ENCODE measurements at places on chromosomes 11 and 22.
A peak's percentile ranks its signal among the peaks of the same experiment; 100 is the strongest.

GRCh38 chr11:34887260-34887659 lies 28.9 kb downstream of the APIP start:
- no peak overlapping the region for H3K27ac ChIP-seq
- H3K27me3 ChIP-seq: no peaks in the 10 kb centered on the region
- peaks cover 15% of the 10 kb centered on the region for H3K36me3 ChIP-seq
- H3K4me3 ChIP-seq: no peak overlapping the region
- no peak for DNase-seq

- peaks cover 4% of the 10 kb centered on the region for H3K27me3 ChIP-seq
- H3K36me3 ChIP-seq: no peaks in the 10 kb centered on the region
- H3K4me1 ChIP-seq: no peaks in the 10 kb centered on the region
- no peak overlapping the region for H3K27ac ChIP-seq
These were observed 62.2 kb downstream of the PKNOX2 start for GRCh38 chr11:125226706-125227105.

DNA sequence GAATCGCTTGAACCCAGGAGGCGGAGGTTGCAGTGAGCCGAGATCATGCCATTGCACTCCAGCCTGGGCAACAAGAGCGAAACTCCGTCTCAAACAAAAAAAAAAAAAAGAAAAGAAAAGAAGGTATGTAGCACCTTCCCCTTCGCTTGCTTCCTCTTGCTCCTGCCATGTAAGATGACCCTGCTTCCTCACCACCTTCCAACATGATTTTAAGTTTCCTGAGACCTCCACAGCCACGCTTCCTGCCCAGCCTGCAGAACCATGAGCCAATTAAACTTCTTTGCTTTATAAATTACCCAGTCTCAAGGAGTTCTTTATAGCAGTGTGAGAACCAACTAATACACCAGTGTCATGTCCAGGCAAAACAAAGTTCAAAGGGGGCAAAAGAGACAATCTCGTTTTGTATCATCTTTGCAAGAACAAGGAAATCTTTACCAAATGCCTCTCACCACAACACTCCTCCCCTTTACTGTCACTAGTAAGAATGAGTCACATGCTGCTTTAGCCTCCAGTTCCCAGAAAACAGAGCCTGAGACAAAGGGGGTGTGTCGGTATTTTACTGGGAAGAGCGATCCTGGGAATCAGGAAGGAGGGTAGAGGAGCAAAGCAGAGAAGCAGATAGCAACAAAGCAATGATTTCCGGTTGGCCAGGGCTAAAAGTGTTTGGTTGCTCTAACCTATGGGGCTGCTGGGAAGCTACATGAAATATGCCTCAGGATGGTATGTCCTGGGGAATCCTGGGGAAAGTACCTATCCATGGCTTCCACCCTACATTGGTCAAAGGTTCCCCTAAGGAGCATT lies 10.5 kb upstream of the MCHR1 start:
- peaks cover 21% of the 10 kb centered on the region for H3K4me1 ChIP-seq
- peak overlapping the region; percentile 92 for H3K27ac ChIP-seq
- H3K27me3 ChIP-seq: no peaks in the 10 kb centered on the region
- DNase-seq: peak; percentile 30
- no peak overlapping the region for H3K4me3 ChIP-seq

DNA sequence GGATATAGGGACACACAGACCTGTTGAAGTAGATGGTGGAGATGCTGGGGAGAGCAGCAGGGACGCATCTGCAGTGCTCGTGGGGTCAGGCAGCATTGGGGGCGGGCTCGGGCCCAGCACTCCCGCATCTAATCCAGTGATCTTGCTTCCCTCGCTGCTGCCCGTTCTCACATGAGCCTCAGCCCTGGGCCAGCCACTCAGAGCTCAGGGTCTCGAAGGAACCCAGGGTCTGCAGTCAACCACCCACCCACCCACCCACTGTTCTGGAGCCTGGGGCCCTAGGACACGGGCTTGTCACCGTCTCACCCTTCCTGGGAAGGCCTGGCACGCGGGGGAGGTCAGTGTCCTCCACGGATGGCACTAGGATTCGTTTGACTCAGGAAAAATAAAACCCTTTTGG lies 406.0 kb downstream of the TBC1D22A start:
- H3K4me3 ChIP-seq: no peak overlapping the region
- peaks cover 11% of the 10 kb centered on the region for H3K36me3 ChIP-seq
- H3K27ac ChIP-seq: no peak overlapping the region
- no peaks in the 10 kb centered on the region for H3K4me1 ChIP-seq
- DNase-seq: no peak

DNA sequence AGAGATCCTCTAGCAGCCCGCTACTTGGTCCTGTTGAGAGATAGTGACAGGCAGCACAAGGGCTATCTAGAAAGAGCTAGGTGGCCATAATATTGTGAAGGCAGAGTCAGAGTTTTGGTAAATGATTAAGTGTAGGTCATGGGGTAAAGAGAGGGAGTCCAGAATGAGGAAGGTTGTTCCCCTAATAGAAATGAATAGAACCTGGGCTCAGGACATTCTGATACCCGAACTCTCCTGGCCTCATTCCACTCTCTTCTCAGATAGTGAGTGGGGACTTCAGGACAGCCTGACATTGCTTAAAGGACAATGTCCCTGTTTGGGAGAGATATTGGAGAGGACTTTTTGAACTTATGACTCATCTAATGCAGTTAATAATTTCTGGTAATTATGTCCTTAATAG lies 20.6 kb downstream of the SLC5A1 start:
- no peak for DNase-seq
- H3K27me3 ChIP-seq: peaks cover 33% of the 10 kb centered on the region
- no peak overlapping the region for H3K27ac ChIP-seq
- no peaks in the 10 kb centered on the region for H3K36me3 ChIP-seq
- no peak overlapping the region for H3K4me3 ChIP-seq

DNA sequence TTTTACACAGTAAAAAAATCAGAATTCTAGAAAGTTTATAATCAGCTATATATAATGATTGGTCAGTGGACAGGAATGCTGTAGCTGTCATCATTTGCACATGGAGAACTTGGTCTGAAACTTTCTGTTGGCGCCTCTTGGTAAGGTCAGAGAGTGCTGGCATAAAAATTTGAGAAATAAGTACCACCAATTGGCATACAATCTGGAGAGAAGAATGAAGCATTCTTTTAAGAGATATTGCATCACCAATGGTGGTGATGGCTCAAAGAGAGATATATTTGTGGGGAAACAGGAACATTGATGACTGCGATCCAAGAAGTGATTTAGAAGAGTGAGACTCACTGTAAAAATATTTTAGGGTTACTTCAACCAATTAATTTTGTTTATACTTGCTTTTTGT lies 19.8 kb upstream of the OOSP1 start:
- no peaks in the 10 kb centered on the region for H3K4me1 ChIP-seq
- no peak for DNase-seq
- H3K4me3 ChIP-seq: no peak overlapping the region
- H3K27ac ChIP-seq: no peak overlapping the region

- no peaks in the 10 kb centered on the region for H3K4me1 ChIP-seq
- H3K27ac ChIP-seq: no peak overlapping the region
- no peak overlapping the region for H3K4me3 ChIP-seq
These were observed 132.8 kb upstream of the PITPNB start for GRCh38 chr22:28051787-28052356.

- no peaks in the 10 kb centered on the region for H3K4me1 ChIP-seq
- DNase-seq: no peak
- no peak overlapping the region for H3K27ac ChIP-seq
- no peak overlapping the region for H3K4me3 ChIP-seq
- H3K27me3 ChIP-seq: peaks cover 31% of the 10 kb centered on the region
These were observed 17.1 kb upstream of the CCT8L2 start for GRCh38 chr22:16609548-16610261.

- DNase-seq: no peak
- no peak overlapping the region for H3K27ac ChIP-seq
- H3K4me1 ChIP-seq: no peaks in the 10 kb centered on the region
- no peak overlapping the region for H3K4me3 ChIP-seq
- no peaks in the 10 kb centered on the region for H3K36me3 ChIP-seq
These were observed 185.4 kb upstream of the CNTN5 start for GRCh38 chr11:98835335-98835734.

DNA sequence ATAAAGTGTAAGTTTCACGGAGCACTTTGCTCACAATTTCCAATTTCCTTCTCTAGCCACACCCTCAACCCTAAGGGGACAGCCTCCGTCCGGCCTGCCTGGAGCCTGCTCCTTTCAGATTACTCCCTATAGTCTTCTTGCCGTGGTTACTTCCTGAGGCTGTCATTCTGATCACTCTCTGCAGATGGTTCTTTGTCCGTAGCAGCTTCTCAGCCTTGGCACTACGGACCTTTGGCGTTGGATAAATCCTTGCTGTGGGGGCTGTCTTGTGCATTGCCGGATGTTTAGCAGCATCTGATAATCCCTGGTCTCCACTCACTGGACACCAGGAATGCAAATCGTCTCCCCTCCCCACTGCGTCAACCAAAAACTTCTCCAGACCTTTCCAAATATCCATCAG lies 447.5 kb upstream of the KIRREL3 start:
- no peaks in the 10 kb centered on the region for H3K36me3 ChIP-seq
- H3K4me1 ChIP-seq: no peaks in the 10 kb centered on the region
- peaks cover 4% of the 10 kb centered on the region for H3K27me3 ChIP-seq
- DNase-seq: no peak
- H3K27ac ChIP-seq: no peak overlapping the region
- H3K4me3 ChIP-seq: no peak overlapping the region

GRCh38 chr22:20001082-20001638 lies 15.5 kb downstream of the ARVCF start:
- no peaks in the 10 kb centered on the region for H3K4me1 ChIP-seq
- H3K27me3 ChIP-seq: no peaks in the 10 kb centered on the region
- H3K36me3 ChIP-seq: peaks cover 3% of the 10 kb centered on the region
- H3K27ac ChIP-seq: no peak overlapping the region

DNA sequence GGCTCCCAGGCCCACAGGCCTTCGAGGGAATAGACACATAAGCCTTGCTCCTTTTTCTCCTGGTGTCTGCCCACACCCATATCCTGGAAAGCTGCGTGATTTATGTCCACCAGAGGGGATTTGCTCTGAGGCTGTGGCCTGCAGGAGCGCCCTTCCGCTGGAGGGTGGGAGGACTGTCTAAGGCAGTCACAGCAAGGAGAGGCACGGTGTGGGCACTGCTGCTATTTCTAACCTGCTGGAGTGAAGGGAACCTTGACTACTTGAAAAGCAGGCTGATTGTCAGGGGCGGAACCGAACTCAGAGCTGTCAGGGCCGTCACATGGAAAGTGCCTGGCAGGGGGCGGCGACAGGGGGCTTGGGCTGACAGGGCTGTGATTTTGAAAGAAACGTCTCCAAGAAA lies 3.7 kb downstream of the UPB1 start:
- DNase-seq: no peak
- no peak overlapping the region for H3K27ac ChIP-seq
- peaks cover 18% of the 10 kb centered on the region for H3K27me3 ChIP-seq
- peaks cover 18% of the 10 kb centered on the region for H3K4me1 ChIP-seq
- no peaks in the 10 kb centered on the region for H3K36me3 ChIP-seq
- no peak overlapping the region for H3K4me3 ChIP-seq

DNA sequence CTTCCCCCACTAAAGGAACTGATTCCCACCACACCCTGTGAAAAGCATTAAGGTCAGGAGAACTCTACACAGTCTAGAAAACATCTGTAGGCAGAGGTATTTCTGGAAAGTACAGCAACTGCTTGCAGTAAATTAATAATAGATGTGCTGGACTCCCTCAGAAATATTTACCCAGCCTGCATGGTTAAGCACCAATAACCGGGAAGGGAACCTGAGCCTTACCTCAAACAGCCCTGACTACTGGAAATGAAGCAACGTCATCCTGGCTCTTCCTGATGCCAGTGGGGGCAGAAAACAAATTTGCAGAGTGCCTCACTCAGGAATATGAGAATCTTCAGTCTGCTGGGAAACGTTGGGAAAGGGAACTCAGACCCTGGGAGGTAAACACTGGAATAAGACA lies 318.1 kb downstream of the TENM4 start:
- peaks cover 2% of the 10 kb centered on the region for H3K27me3 ChIP-seq
- no peaks in the 10 kb centered on the region for H3K4me1 ChIP-seq
- no peak overlapping the region for H3K27ac ChIP-seq
- H3K36me3 ChIP-seq: no peaks in the 10 kb centered on the region
- no peak overlapping the region for H3K4me3 ChIP-seq
- DNase-seq: no peak

- DNase-seq: no peak
- no peaks in the 10 kb centered on the region for H3K36me3 ChIP-seq
- H3K4me1 ChIP-seq: peaks cover 80% of the 10 kb centered on the region
- no peak overlapping the region for H3K4me3 ChIP-seq
- H3K27ac ChIP-seq: no peak overlapping the region
- H3K27me3 ChIP-seq: no peaks in the 10 kb centered on the region
These were observed 69.0 kb downstream of the UBASH3B start for GRCh38 chr11:122724520-122724919.

DNA sequence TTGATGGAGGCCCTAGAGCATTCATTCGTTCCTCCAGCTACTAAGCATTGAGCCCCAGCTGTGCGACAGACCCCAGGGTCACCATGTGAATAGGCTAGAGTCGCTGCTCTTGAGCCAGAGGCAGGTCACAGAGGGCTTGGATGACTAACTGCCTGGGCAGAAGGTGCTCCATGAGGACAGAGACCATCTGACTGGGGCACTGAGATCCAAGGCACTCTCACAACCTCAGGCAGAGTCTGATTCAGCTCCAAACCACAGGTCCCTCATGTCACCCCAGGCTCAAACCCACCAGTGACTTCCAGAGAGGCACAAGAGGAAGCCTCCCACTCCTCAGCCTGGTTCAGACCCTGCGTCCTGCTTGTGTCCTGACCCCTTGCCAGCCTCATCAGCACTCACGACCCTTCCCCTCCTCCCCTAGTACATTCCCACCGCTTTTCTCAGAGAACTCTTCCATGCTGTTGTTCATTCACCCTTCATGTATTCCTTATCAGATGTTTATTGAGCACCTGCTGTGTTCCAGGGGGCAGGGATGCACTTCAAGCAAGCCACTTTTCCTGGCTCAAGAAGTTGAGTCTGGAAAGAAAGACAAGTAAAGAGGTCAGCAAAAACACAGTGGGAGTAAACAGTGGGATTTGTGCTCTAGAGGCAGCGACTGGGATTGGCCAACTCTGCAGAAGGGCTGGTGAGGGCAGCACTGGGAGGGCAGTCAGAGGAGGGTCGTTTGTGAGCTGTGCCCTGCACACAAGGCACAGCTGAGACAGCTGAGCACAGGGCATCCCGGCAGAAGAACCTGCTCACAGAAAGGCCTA lies 9.3 kb downstream of the OAF start:
- peaks cover 8% of the 10 kb centered on the region for H3K4me1 ChIP-seq
- H3K27ac ChIP-seq: no peak overlapping the region

DNA sequence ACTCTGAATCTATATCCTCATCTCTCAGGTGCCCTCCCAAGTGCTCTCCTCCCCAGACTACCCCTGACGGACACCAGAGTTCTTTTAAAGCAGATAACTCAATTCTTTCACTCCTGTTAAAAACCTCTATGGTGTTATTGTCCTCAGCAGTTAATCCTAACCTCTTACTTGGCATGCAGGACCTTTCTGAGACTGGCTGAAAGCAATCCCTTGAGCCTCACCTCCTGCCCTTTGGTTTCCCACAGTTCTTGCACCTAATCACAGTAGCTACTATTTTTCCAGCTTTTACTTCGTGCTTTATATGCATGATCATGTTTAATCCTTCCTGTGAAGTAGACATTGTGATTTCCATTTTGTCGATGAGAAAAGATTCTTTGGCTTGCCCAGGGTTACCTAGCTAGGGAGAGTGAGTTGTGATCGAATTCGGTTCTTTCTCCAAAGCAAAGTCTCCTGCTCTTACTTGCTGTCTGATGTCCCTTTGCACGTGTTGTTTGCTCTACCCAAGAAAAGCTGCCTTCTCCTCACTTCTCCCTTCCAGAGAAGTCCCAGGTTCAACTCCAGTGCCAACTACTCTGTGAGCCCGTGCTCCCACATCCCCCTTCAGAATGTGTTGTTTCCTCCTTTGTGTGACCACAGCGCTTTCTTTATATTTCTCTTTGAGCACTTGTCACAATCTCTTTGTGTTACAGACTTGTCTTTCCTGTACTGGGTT lies 2.1 kb downstream of the UBE2L3 start:
- H3K4me1 ChIP-seq: peaks cover 56% of the 10 kb centered on the region
- peak overlapping the region; percentile 92 for H3K4me3 ChIP-seq
- no peak for DNase-seq
- peaks cover 27% of the 10 kb centered on the region for H3K36me3 ChIP-seq
- peak overlapping the region; percentile 79 for H3K27ac ChIP-seq

Measured in activated CD4-positive, alpha-beta T cell treated with anti-CD3 and anti-CD28 coated beads for 36 hours (primary cell).